ENCODE measurements at places on chromosomes 3 and 15.

DNA sequence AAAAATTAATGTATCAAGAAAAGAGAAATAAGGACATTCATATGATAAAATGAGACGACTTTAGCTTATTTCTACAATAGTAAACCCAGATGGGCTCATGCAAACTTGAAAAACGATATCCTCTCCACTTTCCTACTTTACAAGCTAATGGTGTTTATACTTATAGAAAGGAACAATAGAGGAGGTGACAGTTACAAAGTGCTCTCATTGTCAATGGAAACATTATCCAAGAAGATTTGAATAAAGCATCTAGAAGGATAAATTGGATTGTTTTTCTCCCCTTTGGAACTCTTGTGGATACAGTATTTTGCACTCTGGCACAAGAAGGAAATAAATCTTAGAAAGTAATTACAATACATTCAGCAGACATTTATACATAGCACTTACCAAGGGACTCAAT lies 20.2 kb upstream of the CCDC66 start:
- DNase-seq = peak; percentile 19

DNA sequence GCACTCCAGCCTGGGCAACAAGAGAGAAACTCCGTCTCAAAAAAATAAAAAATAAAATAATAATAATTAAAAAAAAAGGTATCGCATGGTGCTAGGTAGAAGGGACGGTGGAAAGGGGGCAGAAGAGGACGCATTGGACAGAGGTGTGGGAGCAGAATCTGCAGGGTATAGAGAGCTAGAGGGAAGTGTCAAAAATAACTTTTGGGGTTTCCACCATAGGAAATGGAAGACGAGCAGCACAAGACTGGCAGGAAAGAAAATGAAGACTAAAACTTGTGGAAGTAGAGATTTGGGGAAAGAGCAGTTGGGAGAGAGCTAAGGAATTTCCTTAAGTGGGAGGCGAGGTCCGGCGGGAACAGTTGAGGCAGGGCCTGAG lies 585 bp upstream of the MKRN2 start:
- no peak for DNase-seq

- DNase-seq = no peak
These were observed 29.5 kb downstream of the CORO2B start for GRCh38 chr15:68608206-68608843.

GRCh38 chr15:71611553-71612396 lies 198.6 kb upstream of the NR2E3 start:
- no peak for DNase-seq

DNA sequence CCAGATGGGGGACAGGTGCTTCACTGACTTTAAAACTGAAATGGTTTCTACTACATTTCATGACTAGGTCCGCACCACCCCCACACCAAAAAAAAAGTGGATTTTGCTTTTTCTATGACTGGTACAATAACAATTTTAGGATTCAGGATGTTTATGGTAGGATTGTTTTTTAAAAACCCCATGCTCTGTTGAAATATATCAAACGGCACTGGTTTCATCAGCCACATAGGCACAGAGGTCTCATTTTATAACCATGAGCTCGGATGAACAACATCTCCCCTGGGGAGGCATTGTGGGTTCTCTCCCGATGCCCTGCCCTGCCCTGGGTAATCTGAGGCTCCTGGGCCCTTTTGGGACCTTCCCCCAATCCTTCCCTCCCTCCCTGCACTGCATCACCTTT lies 202.7 kb upstream of the KBTBD8 start:
- DNase-seq = no peak

GRCh38 chr3:23931597-23931996 lies 13.5 kb upstream of the NR1D2 start:
- no peak for DNase-seq

- DNase-seq = no peak
These were observed 34.1 kb downstream of the MB21D2 start for GRCh38 chr3:192883512-192883911.

DNA sequence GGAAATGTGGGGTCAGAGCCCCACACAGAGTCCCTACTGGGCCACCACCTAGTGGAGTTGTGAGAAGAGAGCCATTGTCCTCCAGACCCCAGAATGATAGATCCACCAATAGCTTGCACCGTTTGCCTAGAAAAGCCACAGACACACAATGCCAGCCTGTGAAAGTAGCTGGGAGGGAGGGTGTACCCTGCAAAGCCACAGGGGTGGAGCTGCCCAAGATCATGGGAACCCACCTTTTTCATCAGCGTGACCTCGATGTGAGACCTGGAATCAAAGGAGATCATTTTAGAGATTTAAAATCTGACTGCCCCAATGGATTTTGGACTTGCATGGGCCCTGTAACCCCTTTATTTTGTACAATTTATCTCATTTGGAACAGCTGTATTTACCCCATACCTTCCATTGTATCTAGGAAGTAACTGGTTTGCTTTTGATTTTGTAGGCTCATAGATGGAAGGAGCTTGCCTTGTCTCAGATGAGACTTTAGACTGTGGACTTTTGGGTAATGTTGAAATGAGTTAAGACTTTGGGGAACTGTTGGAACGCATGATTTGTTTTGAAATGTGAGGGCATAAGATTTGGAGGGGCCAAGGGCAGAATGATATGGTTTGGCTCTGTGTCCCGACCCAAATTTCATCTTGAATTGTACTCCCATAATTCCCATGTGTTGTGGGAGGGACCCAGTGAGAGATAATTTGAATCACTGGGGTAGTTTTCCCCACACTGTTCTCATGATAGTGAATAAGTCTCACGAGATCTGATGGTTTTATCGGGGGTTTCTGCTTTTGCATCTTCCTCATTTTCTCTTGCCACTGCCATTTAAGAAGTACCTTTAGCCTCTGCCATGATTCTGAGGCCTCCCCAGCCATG lies 49.0 kb downstream of the CD200 start:
- DNase-seq = no peak

DNA sequence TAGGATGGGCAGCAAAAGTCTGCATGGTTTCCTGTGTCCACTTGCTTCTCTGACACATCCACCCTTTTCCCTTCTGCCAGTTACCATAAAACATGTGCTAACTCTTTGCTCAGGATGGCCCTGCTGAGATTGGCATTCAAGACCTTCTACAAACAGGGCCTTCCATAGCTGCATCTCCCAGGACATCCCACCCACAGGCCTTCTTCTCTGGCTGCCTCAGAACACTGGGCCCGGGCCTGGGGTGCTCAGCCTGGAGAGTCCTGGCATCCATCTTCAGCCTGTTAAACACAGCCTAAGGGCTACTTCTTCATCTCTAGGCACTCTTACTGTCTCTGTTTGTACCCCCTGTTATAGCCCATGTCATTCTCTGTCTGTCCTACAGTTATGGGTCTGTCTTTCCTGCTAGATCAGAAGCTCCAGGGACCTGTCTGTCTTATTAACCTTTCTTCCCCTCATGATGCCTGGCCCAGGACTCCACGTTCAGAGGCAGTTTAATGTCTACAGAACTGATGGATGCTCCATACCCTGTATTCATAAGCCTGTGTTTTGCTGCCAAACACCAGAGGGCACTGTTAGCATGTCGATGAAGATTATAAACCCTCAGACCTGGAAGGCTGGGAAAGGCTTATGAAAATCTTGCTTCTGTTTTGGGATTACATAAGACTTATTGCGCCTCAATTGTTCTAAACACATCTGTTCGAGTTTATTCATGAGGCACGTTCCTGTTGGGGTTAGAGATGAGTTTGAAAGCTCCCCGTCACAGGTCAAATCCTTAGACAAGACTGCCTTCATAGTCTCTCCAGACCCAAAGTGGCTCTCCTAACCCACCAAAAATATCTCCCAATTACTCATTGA lies 16.5 kb downstream of the SEMA3G start:
- peak; percentile 31 for DNase-seq

- no peak for DNase-seq
These were observed 139.9 kb downstream of the MEX3B start for GRCh38 chr15:81905889-81906288.

GRCh38 chr3:188772886-188773285 lies 398.9 kb upstream of the TPRG1 start:
- no peak for DNase-seq

DNA sequence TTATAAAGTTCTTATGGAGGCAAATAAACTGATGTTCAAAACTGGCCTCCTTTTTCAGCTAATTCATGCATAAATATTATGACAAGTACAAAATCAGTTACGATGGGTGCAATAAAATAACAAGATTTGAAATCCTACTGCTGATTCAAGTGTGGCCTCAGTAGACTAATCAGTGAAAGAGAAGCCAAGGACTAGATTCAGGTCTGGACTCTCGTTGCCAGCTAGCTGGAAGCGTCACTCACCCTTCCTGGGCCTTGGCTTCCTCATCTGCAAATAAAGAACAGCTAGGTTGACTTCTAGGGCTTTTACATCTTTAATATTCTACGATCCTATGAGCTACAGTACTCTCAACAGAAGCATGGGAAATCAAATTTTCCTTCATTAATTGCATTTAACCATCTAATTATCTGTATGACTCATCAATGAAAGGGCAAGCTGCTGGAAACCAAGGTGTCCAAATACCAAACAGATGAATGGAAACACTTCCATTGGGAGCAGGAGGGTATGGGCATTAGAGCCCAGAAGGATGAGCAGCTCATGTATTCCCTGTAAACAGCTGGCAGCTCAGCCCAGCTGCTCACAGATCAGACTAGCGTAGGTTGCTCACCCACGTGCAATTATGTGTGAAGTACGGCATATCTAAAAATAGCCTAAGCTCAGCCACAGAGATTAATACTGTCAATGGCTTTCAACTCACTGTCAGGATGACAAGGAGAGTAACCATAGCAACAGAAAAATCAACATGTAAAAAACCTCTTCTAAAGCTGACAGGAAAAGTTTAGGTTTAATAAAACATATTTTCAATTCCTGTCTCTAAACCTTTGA lies 294.8 kb downstream of the PLCL2 start:
- DNase-seq = no peak

GRCh38 chr15:36926427-36926825 lies 173.9 kb downstream of the MEIS2 start:
- no peak for DNase-seq

DNA sequence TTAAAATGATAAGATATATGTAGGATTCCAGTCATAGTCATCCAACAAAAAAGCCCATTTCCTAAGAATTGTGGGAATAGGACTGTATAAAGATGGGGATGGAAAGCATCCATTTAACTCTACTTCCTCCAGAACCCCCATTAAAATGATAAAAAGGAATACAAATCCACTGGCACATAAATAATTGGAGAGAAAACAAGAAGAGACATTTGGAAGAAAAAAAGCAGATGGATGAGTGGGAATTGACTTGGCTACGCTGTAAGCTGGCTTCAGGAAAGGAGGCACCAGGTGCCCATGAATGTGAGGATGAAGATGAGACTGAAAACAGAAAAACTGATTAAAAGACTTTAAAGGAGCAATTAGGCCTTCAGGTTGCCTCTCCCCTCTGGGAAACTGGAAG lies 91.8 kb downstream of the ST8SIA2 start:
- DNase-seq = no peak
